Activated T-cell treated with anti-CD3 and anti-CD28 coated beads, Interleukin-2, amount 50 U/mL, for 24 hours (primary cell): ENCODE measurements at places on chromosomes 7 and 10.

DNA sequence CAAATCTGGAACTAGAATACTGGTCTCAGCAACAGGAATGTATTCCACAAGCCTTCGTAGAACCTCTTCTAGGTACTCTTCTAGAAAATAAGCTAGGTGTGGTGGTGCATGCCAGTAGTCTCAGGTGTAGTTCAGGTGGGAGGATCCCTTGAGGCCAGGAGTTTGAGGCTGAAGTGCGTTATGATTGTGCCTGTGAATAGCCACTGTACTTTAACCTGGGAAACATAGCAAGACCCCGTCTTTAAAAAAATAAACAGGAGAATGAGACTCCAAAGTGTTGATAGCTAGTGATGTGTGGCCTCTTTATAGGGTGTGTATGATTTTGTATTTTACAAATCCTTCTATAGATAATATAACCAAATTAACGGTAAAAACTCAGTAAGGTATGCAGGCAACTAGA lies 1.5 kb upstream of the ZNF775 start:
- no peak for DNase-seq

GRCh38 chr10:132722394-132723329 lies 63.3 kb downstream of the NKX6-2 start:
- no peak for DNase-seq

DNA sequence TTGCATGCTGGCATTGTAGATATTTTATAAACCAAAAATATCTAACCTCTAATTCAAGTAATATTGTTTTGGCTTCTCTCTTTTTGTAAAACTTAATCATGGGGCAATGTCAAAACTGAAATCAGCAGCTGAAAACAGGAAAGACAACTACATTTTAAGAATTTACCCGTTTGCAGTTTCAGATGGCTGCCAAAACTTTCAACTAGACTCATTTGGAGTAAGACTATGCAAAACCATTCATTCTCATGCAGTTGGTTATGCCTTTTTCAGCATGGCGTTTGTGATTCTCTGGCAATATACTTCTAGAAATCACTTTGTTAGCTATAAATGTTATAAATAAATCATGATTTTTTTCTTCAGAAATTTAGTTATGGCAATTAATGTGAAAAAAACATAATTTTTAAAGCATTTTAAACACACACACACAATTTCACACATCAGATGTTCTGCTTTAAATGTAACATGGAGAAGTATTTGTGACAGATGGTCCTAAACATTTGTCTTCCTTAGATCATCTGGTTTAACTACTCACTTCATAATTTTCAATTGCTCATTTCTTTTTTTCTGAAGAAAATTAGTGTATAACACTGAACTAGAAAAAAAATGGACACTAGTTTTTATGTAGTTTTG lies 116.4 kb downstream of the ITGB8 start:
- DNase-seq, result no peak

DNA sequence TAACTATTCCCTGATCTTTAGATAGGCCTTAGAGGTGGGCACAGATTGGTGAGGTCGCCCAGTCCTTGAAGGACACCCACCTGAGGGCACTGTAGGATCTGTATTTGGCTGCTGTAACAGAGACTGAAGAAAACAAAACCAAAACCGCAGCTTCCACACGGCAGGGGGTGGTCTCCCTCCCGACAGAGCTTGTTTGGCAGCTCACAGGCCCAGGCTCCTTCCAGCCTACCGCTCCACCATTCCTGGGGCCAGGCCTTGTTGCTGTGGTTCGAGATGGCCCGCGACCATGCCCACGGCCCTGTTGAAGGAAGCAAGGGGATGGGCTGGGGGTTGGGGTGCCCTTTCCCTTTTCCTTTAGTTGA lies 30.4 kb downstream of the ZNF783 start:
- DNase-seq, result no peak

- peak; percentile 46 for DNase-seq
These were observed 7.0 kb upstream of the HOXA11 start for GRCh38 chr7:27191833-27192545.

GRCh38 chr7:143376396-143376795 lies 4.7 kb upstream of the ZYX start:
- DNase-seq, result no peak
